ENCODE measurements at places on chromosomes 11 and 22.

- no peaks in the 10 kb centered on the region for H3K36me3 ChIP-seq
- no peak overlapping the region for H3K27ac ChIP-seq
- no peaks in the 10 kb centered on the region for H3K27me3 ChIP-seq
- H3K4me1 ChIP-seq: no peaks in the 10 kb centered on the region
- H3K4me3 ChIP-seq: no peak overlapping the region
Measured at GRCh38 chr11:40100162-40100553, 1359.3 kb downstream of the LRRC4C start.

- no peak overlapping the region for H3K27ac ChIP-seq
- no peaks in the 10 kb centered on the region for H3K36me3 ChIP-seq
- no peaks in the 10 kb centered on the region for H3K4me1 ChIP-seq
- H3K4me3 ChIP-seq: no peak overlapping the region
- H3K27me3 ChIP-seq: peaks cover 22% of the 10 kb centered on the region
- DNase-seq: no peak
Measured at GRCh38 chr11:94525546-94526324, 13.5 kb downstream of the C11orf97 start.

DNA sequence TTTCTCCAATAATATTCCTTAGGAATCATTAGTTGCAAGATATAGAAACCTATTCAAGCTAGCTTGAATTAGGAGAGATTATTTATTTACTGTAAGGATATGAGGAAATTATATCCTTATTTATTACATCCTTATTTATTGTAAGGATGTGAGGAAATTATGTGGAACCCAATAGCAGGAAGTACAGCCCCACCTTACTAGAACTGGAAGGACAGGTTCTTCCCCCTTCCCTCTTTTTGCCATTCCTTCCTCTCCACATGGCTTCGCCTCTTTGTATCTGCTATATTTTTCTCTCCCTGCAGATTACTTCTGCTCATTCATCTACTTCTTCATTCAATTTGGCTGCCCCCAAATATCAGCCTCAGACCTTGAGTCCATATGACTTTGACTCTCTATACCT, 49.5 kb upstream of the B3GNT6 start:
- H3K27me3 ChIP-seq: no peaks in the 10 kb centered on the region
- H3K4me1 ChIP-seq: no peaks in the 10 kb centered on the region
- DNase-seq: no peak
- no peak overlapping the region for H3K27ac ChIP-seq
- no peaks in the 10 kb centered on the region for H3K36me3 ChIP-seq
- H3K4me3 ChIP-seq: no peak overlapping the region

GRCh38 chr22:40055143-40055883, 60.6 kb downstream of the FAM83F start:
- no peak overlapping the region for H3K4me3 ChIP-seq
- no peak overlapping the region for H3K27ac ChIP-seq
- DNase-seq: no peak
- H3K36me3 ChIP-seq: no peaks in the 10 kb centered on the region
- peaks cover 7% of the 10 kb centered on the region for H3K4me1 ChIP-seq
- no peaks in the 10 kb centered on the region for H3K27me3 ChIP-seq

DNA sequence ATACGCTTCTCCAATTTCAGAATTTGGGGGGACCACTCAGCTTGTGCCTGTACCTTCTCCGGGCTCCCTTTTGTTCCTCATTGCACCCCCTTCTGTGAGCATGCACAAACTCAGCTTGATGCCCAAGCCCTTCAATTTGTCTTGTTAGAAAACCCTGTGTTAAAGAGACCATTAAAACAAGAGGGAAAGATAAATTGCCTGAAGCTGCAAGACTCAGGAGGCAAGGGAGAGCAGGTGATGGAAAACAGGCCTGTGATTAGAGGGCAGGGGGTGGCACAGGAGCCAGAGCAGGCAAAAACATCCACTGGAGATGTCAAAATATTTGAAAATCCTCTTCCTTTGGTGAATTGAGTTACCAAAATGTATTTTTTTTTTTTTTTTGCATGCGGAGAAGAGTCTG, 121.7 kb downstream of the MIAT start:
- peaks cover 8% of the 10 kb centered on the region for H3K27me3 ChIP-seq
- no peaks in the 10 kb centered on the region for H3K4me1 ChIP-seq
- no peak overlapping the region for H3K4me3 ChIP-seq
- DNase-seq: no peak
- H3K27ac ChIP-seq: no peak overlapping the region

GRCh38 chr11:119700030-119700429, 29.0 kb downstream of the NECTIN1 start:
- H3K4me1 ChIP-seq: peaks cover 8% of the 10 kb centered on the region
- H3K4me3 ChIP-seq: no peak overlapping the region
- H3K27ac ChIP-seq: no peak overlapping the region
- H3K36me3 ChIP-seq: no peaks in the 10 kb centered on the region
- H3K27me3 ChIP-seq: peaks cover 7% of the 10 kb centered on the region
- no peak for DNase-seq

GRCh38 chr11:87005569-87005921, 32.2 kb upstream of the TMEM135 start:
- no peak overlapping the region for H3K27ac ChIP-seq
- no peaks in the 10 kb centered on the region for H3K27me3 ChIP-seq
- no peaks in the 10 kb centered on the region for H3K4me1 ChIP-seq
- DNase-seq: no peak
- H3K4me3 ChIP-seq: no peak overlapping the region

- H3K36me3 ChIP-seq: peaks cover 41% of the 10 kb centered on the region
- no peak for DNase-seq
- H3K4me1 ChIP-seq: peaks cover under 1% of the 10 kb centered on the region
Measured at GRCh38 chr11:69664901-69665300, 10.3 kb downstream of the LTO1 start.

GRCh38 chr22:37012956-37013355, 6.3 kb downstream of the TST start:
- no peaks in the 10 kb centered on the region for H3K27me3 ChIP-seq
- peaks cover 18% of the 10 kb centered on the region for H3K36me3 ChIP-seq
- no peak overlapping the region for H3K27ac ChIP-seq
- DNase-seq: no peak

- H3K27ac ChIP-seq: no peak overlapping the region
- H3K27me3 ChIP-seq: peaks cover 39% of the 10 kb centered on the region
Measured at GRCh38 chr11:43947815-43948214, 5.4 kb downstream of the C11orf96 start.

- H3K36me3 ChIP-seq: no peaks in the 10 kb centered on the region
- H3K4me3 ChIP-seq: no peak overlapping the region
- peaks cover 16% of the 10 kb centered on the region for H3K4me1 ChIP-seq
- H3K27me3 ChIP-seq: no peaks in the 10 kb centered on the region
- H3K27ac ChIP-seq: no peak overlapping the region
- DNase-seq: no peak
Measured at GRCh38 chr11:93485983-93486382, 57.2 kb downstream of the SMCO4 start.

DNA sequence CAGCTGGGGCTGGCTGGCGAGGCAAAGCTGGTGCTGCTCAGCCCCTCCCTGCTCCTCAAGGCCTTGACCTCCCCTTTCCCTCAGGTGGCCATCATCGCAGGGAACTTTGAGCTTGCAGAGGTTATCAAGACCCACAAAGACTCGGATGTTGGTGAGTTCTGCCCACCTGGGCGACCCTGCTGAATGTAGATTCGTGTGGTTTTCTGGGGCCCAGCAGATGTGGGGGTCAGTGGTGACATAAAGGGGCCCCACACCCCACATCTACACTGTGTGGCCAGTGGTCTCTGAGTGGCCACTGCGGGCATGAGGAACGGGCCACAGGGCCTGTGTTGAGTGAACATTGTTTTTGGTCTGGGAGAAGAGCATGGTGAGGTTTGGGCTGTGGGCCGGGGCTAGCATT, 11.9 kb downstream of the SHANK3 start:
- H3K4me3 ChIP-seq: no peak overlapping the region
- no peaks in the 10 kb centered on the region for H3K27me3 ChIP-seq
- no peak for DNase-seq
- H3K4me1 ChIP-seq: no peaks in the 10 kb centered on the region
- H3K36me3 ChIP-seq: no peaks in the 10 kb centered on the region

GRCh38 chr11:93329936-93330445, 551 bp upstream of the DEUP1 start:
- peak overlapping the region; percentile 80 for H3K4me3 ChIP-seq
- H3K4me1 ChIP-seq: no peaks in the 10 kb centered on the region
- H3K27ac ChIP-seq: no peak overlapping the region
- H3K36me3 ChIP-seq: no peaks in the 10 kb centered on the region
- DNase-seq: peak; percentile 79

DNA sequence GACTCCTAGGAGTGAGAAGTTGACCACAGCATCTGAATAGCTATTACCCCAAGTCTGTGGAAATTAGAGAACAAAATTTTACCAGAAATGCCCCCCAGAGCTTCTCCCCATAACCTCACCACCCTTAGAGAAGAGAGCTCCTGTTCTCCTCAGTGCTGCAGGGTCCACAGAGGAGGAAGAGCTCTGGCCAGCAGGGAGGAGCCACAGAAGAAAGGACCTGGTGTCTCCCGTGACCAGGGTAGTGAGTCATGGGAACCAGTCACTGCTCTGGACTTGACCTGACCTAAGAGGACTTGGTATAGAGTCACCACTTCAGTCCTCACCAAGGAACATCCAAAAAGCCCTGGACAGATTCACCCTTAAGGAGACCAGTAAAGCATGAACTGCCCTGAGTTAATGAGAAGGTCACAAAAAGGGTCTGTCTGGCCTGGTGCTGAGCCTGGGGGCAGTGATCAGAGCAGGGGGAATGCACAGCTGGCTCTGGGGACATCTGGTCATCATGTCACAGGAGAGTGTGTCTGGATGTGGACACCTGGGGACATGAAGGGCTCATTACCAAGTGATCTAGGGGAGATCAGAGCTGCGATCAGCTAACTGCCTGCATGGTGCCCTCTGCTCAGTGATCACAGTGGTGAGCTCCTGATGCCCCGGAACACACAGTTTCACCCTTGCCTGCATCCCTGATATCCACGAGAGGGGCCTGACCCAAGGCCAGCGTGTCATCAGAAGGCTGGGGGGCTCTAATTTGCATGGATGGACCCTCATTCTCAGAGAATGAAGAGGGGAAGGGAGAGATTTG, 103.3 kb upstream of the TOP3B start:
- no peak overlapping the region for H3K4me3 ChIP-seq

DNA sequence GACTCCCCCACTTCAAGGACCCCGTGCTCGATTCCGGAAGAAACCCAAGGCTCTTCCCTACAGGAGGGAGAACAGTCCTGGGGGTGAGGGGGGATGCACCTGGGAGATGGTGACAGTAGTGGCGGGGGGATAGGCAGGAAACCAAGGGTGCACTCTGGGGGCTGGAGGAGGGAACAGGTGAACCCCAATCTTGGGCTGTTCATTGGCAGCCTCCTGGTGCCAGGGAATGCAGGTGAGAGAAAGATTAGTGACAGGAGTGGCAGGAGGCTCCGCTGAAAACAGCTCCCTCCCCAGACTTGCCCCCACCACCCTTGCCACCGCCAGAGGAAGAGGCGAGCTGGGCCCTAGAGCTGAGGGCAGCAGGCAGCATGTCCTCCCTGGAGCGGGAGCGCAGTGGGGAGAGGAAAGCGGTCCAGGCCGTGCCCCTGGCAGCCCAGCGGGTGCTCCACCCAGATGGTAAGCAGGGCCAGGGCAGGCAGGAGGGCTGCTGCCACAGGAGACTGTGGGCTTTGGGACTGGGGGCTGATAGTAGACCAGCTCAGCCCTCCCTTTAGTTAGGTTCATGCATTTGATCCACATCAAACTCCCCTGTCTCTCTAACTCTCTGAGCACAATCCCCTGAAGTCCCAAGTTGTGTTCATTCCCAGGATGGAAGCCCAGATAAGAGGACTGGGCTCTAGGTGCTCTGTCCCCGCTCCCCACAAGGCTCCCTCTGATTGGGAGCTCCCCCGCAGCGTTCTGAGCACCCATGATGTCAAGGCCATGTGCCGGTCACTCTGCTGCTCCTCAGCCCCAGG, 14.5 kb downstream of the ROBO3 start:
- no peak for DNase-seq
- H3K27ac ChIP-seq: no peak overlapping the region
- no peaks in the 10 kb centered on the region for H3K36me3 ChIP-seq
- H3K4me1 ChIP-seq: no peaks in the 10 kb centered on the region
- no peak overlapping the region for H3K4me3 ChIP-seq
- peaks cover 22% of the 10 kb centered on the region for H3K27me3 ChIP-seq

DNA sequence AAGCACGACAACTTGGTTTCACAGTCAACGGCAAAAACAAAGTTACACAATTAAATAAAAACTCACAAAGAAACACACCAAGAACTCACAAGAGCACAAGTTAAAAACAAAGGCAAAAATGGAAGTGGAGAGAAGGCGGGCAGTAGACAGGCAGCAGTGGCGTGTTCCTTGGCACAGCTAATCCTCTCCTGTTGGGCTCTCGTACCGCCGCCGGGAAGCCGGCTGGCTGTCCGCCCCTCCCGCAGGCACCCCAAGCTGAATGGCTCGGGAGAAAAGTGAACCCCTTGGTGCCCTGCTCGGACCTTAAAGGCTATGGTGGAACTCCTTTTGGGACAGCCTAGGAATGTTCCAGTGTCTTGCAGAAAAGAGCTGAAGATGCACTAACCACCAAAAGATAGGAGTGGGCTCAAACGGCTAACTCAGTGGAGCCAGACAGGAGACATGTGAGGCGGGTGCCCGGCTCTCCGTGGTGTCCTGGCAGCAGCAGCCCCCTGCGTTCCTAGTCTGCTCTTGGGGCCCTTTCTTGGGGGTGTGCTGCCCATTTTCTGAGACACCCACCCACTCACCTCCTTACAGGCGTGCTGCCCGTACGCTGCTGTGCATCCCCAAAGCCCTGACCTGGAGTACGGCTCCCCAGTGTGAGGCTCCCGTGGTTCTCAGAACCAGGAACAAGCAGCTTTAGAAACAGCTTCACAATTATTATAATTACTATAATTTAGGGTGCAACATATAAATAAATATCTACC, 86.1 kb upstream of the BID start:
- no peaks in the 10 kb centered on the region for H3K27me3 ChIP-seq
- no peak overlapping the region for H3K27ac ChIP-seq
- H3K36me3 ChIP-seq: peaks cover 16% of the 10 kb centered on the region
- no peak for DNase-seq
- H3K4me3 ChIP-seq: no peak overlapping the region

DNA sequence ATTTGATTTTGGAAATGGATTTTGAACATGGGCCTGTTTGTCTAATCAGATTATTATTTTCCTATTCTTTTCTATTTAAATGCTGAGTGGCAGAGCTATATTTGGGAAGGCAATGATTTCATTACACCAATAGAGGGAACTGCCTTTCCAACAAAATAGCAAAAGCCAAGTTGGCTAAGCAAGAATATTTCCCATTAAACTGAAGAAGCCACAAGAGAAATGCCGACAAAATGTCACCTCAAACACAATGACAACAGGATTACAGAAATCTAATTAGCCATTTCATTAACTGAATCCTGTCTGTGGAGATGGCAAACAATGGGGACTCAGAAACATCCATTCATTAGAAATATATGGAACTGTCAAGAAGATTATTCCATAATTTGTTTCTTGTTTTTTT, 1593.1 kb upstream of the RAG2 start:
- H3K36me3 ChIP-seq: no peaks in the 10 kb centered on the region
- DNase-seq: no peak
- no peaks in the 10 kb centered on the region for H3K4me1 ChIP-seq
- H3K4me3 ChIP-seq: peak overlapping the region; percentile 7
- no peak overlapping the region for H3K27ac ChIP-seq
